ENCODE measurements at places on chromosomes 5 and 9. TPM values are rescaled to one million over a fixed set of nuclear protein-coding genes. Genes with fewer than 3 reads are reported as not detected.

GRCh38 chr5:28190011-28190410 is 1151.6 kb upstream of the CDH9 start:
- no peaks in the 10 kb centered on the region for H3K4me1 ChIP-seq
- no peak overlapping the region for H3K4me3 ChIP-seq
- peak overlapping the region; percentile 23 for H3K27ac ChIP-seq
- H3K36me3 ChIP-seq = no peaks in the 10 kb centered on the region
- H3K27me3 ChIP-seq = no peaks in the 10 kb centered on the region
- no peak for DNase-seq

- peaks cover 27% of the 10 kb centered on the region for H3K4me1 ChIP-seq
- H3K27ac ChIP-seq = no peak overlapping the region
- no peak overlapping the region for H3K4me3 ChIP-seq
- no peak for DNase-seq
These were observed 221.1 kb downstream of the FANCC start for GRCh38 chr9:95096381-95096780.

DNA sequence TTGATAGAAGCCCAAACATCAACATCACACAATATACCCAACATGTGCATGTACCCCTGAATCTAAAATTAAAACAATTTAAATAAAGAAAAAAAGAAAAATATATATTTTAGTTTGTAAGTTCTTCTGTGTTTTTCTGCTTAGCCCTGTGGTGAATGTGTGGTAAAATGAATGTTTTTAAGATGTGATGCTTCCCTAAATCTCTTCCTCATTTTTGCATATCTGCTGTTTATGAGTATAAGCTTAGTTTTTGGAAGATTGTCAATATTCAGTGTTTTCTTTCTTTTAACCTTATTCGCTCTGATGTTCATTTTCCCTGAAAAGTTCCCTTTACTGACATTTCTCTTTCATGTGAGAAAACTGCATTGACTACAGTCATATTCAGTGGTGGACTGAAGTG is 44.4 kb upstream of the DAB2 start:
- no peaks in the 10 kb centered on the region for H3K4me1 ChIP-seq
- DNase-seq = no peak
- peaks cover 3% of the 10 kb centered on the region for H3K27me3 ChIP-seq
- H3K36me3 ChIP-seq = no peaks in the 10 kb centered on the region

GRCh38 chr9:25936031-25936430 is 257.8 kb upstream of the TUSC1 start:
- H3K4me3 ChIP-seq = no peak overlapping the region
- H3K27ac ChIP-seq = no peak overlapping the region
- DNase-seq = no peak
- H3K27me3 ChIP-seq = no peaks in the 10 kb centered on the region
- H3K4me1 ChIP-seq = no peaks in the 10 kb centered on the region
- H3K36me3 ChIP-seq = no peaks in the 10 kb centered on the region

GRCh38 chr9:87957839-87958238 is 16.5 kb downstream of the CDK20 start:
- DNase-seq = no peak
- no peaks in the 10 kb centered on the region for H3K36me3 ChIP-seq
- H3K27me3 ChIP-seq = no peaks in the 10 kb centered on the region
- H3K27ac ChIP-seq = no peak overlapping the region
- H3K4me1 ChIP-seq = no peaks in the 10 kb centered on the region
- H3K4me3 ChIP-seq = no peak overlapping the region

The CEMIP2 gene
- 14.8 TPM for total RNA-seq

GRCh38 chr5:139709582-139710318 is 61.6 kb downstream of the CXXC5 start:
- H3K27ac ChIP-seq = no peak overlapping the region
- peaks cover 26% of the 10 kb centered on the region for H3K4me1 ChIP-seq
- no peaks in the 10 kb centered on the region for H3K36me3 ChIP-seq
- H3K4me3 ChIP-seq = 0 out of 2 replicates have a peak overlapping the region, but pooled peaks have one; percentile 5
- no peak for DNase-seq
- H3K27me3 ChIP-seq = no peaks in the 10 kb centered on the region

DNA sequence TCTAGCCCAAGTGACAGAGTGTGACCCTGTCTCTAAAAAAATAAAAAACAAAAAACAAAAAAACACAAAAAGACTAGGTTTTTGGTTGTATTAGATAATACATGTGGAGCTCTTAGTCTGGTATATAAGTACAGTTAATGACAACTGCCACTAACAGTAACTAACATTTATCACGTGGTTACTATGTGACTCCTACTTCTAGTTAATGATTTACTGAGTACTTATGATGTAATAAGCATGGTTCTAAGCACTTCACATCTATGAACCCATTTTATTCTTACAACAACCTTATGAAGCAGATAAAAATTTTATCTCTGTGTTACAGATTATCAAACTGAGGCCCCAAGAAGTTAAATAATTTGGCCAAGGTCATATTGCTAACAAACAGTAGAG is 6.1 kb upstream of the TMEFF1 start:
- no peak overlapping the region for H3K4me3 ChIP-seq
- H3K36me3 ChIP-seq = no peaks in the 10 kb centered on the region
- no peaks in the 10 kb centered on the region for H3K4me1 ChIP-seq
- no peak for DNase-seq

The CYLC2 gene
- total RNA-seq = not detected
